HCT116 (cell line): ENCODE measurements at places on chromosomes 2 and 18. TPM values are rescaled to one million over a fixed set of nuclear protein-coding genes. Genes with fewer than 3 reads are reported as not detected.

The PROKR1 gene
- total RNA-seq = not detected

The MROH2A gene
- not detected for total RNA-seq

The IL36G gene
- not detected for total RNA-seq

The SESTD1 gene
- 26.6 TPM for total RNA-seq

DNA sequence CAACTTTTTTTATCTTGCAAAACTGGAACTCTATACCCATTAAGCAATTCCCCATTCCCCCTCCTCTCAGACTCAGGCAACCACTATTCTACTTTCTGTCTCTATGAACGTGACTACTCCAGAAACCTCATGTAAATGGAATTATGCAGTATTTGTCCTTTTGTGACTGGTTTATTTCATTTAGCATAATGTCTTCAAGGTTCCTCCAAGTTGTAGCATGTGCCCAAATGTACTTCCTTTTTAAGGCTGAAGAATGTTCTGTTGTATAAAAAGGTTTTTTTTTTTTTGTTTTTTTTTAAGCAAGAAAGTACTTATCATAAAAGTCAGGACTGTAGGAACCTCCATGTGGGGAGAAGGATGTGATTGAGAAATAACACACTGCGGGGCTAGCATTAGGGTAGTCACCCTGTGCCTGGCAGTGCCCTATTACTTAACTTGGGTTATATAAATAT lies 262.9 kb upstream of the FBXO11 start:
- H3K4me1 ChIP-seq = no peaks in the 10 kb centered on the region
- no peaks in the 10 kb centered on the region for H3K27me3 ChIP-seq
- H3K36me3 ChIP-seq = no peaks in the 10 kb centered on the region
- DNase-seq = no peak

DNA sequence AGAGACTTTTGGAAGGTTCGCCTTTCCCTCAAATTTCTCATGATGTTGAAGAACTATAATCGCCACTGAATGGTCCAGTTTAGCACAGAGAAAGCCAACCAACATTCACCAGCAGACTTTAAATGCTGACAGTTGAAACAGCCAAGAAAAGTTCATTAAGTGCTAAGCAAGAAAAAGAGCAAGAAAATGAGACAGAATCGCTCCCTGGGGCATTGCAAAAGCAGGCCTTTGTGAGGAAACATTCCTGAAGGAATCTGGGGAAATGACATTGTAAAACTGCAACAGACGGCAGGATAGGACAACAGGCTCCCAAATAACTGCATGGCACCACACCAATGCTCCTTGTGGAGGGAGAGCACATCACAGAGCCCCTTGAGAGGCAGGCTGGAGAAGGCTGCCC lies 269.3 kb upstream of the ID2 start:
- no peaks in the 10 kb centered on the region for H3K36me3 ChIP-seq
- no peak overlapping the region for H3K4me3 ChIP-seq
- H3K4me1 ChIP-seq = no peaks in the 10 kb centered on the region
- no peak for DNase-seq

GRCh38 chr18:12645751-12646203 lies 12.1 kb downstream of the SPIRE1 start:
- H3K4me1 ChIP-seq = peaks cover 29% of the 10 kb centered on the region
- no peak overlapping the region for H3K4me3 ChIP-seq
- H3K27ac ChIP-seq = no peak overlapping the region
- DNase-seq = no peak
- H3K27me3 ChIP-seq = no peaks in the 10 kb centered on the region

DNA sequence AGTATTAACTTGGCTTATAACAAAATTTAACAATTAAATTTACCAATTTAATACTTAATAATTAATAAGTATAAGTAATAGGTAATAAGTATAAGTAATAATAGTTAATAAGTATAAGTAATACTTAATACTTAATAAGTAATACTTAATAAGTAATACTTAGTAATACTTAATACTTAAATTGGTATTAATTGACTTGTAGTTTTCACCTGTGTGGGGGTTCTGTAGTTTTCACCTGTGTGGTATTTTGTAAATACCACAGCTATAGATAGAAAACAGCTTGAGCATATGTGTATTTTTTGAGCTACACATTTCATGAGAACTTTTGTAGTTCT lies 55.4 kb downstream of the MAPRE2 start:
- H3K36me3 ChIP-seq = no peaks in the 10 kb centered on the region
- DNase-seq = no peak
- H3K27me3 ChIP-seq = no peaks in the 10 kb centered on the region
- H3K27ac ChIP-seq = no peak overlapping the region

GRCh38 chr18:35578936-35579335 lies 2.6 kb upstream of the GALNT1 start:
- H3K4me1 ChIP-seq = peaks cover 10% of the 10 kb centered on the region; the same call in 1 of the 2 replicates
- no peak overlapping the region for H3K27ac ChIP-seq
- H3K27me3 ChIP-seq = no peaks in the 10 kb centered on the region
- no peaks in the 10 kb centered on the region for H3K36me3 ChIP-seq

DNA sequence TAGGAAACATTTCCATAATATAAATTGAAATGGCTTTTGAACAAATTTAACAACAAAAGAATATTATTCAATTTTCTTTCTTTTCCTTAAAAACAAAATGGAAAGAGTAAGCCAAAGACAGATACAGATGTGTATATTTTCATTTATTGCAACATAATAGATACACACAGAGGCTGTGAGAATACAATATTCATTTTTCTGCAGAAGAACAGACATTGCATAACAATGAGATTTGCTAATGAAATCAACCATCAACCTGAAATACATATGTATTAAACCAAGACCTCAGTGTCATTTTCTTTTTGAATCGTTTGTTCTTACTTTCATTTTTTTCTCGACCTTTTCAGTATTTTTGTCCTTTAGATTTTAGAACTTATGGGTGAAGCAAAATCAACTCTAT lies 95.1 kb downstream of the BAZ2B start:
- no peaks in the 10 kb centered on the region for H3K36me3 ChIP-seq
- H3K27ac ChIP-seq = no peak overlapping the region
- peaks cover 4% of the 10 kb centered on the region for H3K4me1 ChIP-seq
- DNase-seq = no peak
- no peaks in the 10 kb centered on the region for H3K27me3 ChIP-seq

- DNase-seq = no peak
- no peak overlapping the region for H3K4me3 ChIP-seq
- H3K27ac ChIP-seq = no peak overlapping the region
- H3K4me1 ChIP-seq = no peaks in the 10 kb centered on the region
Observed at GRCh38 chr2:31270131-31270530, 36.2 kb downstream of the EHD3 start.

DNA sequence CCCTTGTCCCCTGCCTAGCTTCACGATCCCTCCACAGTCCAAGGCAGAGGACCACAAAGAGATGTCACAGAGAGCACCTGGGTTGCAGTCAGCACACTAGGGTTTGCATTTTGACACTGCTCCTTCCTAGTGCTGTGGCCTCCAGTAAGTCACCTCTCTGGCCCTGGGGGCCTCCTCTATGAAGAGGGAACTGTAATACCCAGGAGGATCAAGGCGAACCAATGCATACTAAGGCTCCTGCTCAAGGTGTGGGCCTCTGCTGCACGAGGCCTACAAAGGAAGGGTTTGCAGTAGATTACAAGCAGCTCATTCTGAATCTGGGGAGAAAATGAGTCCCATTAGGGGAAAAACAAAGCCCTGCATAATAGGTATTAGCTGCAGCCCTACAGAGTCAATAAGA lies 72.3 kb upstream of the FZD7 start:
- peaks cover 6% of the 10 kb centered on the region; the same call in 1 of the 2 replicates for H3K27me3 ChIP-seq
- no peaks in the 10 kb centered on the region for H3K36me3 ChIP-seq
- no peak overlapping the region for H3K4me3 ChIP-seq
- no peak for DNase-seq
- no peaks in the 10 kb centered on the region for H3K4me1 ChIP-seq
- no peak overlapping the region for H3K27ac ChIP-seq

GRCh38 chr18:49061991-49062831 lies 111.4 kb upstream of the SMAD7 start:
- no peaks in the 10 kb centered on the region for H3K4me1 ChIP-seq
- H3K27ac ChIP-seq = no peak overlapping the region
- no peak overlapping the region for H3K4me3 ChIP-seq
- DNase-seq = no peak
- no peaks in the 10 kb centered on the region for H3K36me3 ChIP-seq

- no peak overlapping the region for H3K27ac ChIP-seq
- no peaks in the 10 kb centered on the region for H3K27me3 ChIP-seq
- no peak for DNase-seq
- no peak overlapping the region for H3K4me3 ChIP-seq
- peaks cover 19% of the 10 kb centered on the region for H3K4me1 ChIP-seq
- H3K36me3 ChIP-seq = peaks cover 42% of the 10 kb centered on the region
Observed at GRCh38 chr18:3255611-3256165, 6.2 kb upstream of the MYL12B start.

DNA sequence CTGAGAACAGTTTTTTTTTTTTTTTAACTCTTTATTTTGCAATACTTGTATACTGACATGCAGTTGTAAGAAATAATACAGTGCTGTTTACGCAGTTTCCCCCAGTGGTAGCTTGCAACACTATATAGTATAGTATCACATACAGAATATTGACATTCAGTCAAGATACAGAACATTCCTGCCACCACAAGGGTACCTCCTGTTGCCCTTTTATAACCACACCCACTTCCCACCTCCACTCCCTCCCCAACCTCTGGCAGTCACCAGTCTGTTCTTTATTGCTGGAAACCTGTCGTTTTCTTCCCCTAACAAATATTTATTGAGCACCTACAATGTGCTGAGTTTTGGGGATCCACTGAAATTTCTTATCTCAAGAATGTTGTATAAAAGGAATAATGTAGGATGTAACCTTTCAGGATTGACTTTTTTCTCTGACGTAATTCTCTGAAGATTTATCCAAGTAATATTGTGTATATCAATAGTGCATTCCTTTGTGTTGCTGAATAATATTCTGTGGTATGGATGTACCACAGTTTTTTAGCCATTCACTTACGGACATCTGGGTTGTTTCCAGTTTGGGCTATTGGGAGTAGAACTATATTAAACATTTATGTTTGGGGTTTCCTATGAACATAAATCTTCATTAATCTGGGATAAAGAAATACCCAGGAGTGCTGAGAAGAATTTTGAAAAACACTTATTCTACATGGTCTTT lies 51.4 kb upstream of the EML6 start:
- no peak overlapping the region for H3K4me3 ChIP-seq
- peaks cover 6% of the 10 kb centered on the region; the same call in 1 of the 2 replicates for H3K36me3 ChIP-seq
- DNase-seq = no peak

DNA sequence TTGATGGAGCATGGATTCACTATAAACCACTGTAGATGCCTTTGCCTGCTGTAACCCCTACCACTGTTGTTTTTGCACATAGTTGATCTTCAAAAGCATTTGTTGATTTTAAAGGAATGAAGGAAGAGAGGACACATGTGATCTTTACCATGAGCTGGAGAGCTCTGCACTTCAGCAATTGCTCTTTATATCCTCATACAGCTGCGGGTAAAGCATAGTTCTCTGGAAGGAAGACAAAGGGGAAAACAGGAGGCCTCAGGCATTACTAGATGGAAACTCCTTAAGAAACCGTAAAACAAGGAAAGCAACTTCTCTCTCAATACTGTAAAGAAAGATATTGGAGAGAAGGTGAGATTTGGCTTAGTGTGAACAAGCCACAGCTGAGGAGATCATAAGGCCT lies 60.6 kb downstream of the SCG2 start:
- no peaks in the 10 kb centered on the region for H3K36me3 ChIP-seq
- H3K4me3 ChIP-seq = no peak overlapping the region
- no peak for DNase-seq
- no peaks in the 10 kb centered on the region for H3K27me3 ChIP-seq
- H3K4me1 ChIP-seq = peaks cover 53% of the 10 kb centered on the region

- no peaks in the 10 kb centered on the region for H3K4me1 ChIP-seq
- no peak for DNase-seq
Observed at GRCh38 chr2:65615602-65616001, 183.2 kb upstream of the SPRED2 start.

DNA sequence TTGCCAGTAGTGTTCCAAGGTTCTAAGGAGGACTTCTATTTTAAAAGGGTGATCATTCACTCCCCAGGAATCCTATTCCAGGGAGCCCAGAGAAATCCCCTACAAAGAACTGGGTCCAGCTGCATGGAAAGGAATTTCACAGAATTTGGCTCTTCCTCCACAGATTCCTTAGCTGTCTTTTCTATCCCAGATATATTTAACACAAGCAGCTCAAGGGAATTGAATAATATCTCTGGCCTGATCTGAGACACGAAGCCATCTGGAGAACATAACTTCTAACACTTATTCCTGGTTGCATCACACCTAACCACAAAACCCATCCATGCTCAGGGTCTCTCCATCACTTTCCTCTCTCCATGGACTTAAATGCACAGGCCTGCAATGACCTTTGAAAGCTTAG lies 306.7 kb upstream of the ACVR2A start:
- DNase-seq = no peak
- H3K27me3 ChIP-seq = no peaks in the 10 kb centered on the region
- H3K4me1 ChIP-seq = no peaks in the 10 kb centered on the region
- no peak overlapping the region for H3K4me3 ChIP-seq
- H3K27ac ChIP-seq = no peak overlapping the region
- H3K36me3 ChIP-seq = no peaks in the 10 kb centered on the region

DNA sequence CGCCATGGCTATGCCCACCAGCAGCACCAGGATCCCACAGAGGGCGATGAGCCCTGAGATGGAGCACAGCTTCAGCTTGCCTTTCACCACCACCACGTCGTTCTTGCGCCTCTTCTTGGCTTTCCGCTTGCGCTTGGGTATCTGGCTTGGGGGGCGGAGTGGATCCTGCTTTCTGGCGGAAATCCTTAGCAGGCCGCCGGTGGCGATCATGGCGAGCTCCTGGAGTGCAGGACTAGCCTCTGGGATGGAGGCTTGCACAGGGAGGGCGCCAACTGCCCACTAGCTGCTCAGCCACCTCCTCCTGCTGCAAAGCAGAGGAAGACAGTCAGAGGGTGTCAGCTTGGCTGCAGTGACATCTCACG lies 3.5 kb downstream of the TMEM200C start:
- no peak overlapping the region for H3K27ac ChIP-seq
- H3K36me3 ChIP-seq = no peaks in the 10 kb centered on the region
- no peak for DNase-seq
- H3K4me3 ChIP-seq = no peak overlapping the region
- H3K27me3 ChIP-seq = no peaks in the 10 kb centered on the region
